T-helper 9 cell (primary cell): ENCODE measurements at places on chromosomes 6 and 20.

- no peak for DNase-seq
These were observed 470.9 kb downstream of the TFAP2A start for GRCh38 chr6:9943986-9944385.

DNA sequence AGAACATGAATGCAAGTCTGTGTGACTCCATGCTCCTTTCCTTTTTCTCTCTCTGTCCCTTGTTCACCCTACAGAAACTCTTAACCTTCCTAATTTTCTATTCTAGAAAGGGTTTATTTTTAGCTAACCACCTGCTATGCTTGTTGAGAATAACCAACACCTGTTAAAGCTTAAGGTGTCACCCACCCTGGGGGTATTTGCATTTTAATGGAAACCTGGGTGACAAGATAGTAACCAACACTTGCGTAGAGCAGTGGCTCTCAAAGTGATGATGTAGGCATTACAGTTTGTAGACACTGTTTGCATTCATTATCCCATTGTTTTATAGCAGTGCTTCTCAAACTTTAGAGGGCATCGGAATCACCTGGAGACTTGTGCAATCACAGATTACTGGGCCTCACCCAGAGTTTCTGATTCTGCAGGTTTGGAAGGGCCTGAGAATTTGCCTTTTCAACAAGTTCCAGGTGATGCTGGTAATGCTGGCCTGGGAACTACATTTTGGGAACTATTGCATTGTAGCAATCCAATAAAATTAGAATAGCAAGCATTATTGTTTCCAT is 114.4 kb upstream of the ARMC2 start:
- DNase-seq, result no peak

DNA sequence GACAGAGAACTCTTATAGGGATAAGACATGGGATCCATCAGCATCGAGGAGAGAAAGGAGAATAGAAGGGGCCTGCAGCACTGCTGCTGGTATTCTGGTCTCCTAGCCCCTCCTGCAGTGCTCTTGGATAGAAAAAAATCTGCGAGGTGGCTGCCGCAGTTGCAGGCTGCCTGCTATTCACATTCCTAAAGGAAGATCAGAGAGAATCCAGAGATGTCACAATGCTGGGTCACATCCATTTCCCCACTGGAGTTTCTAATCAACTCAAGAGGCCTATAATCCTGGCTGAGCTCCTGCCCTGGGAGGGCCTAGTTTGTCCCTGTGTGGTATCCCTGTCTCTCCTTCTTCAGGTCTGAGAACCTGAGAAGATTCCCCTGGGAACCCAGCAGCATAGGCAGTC is 357.8 kb downstream of the MAFB start:
- DNase-seq, result no peak

DNA sequence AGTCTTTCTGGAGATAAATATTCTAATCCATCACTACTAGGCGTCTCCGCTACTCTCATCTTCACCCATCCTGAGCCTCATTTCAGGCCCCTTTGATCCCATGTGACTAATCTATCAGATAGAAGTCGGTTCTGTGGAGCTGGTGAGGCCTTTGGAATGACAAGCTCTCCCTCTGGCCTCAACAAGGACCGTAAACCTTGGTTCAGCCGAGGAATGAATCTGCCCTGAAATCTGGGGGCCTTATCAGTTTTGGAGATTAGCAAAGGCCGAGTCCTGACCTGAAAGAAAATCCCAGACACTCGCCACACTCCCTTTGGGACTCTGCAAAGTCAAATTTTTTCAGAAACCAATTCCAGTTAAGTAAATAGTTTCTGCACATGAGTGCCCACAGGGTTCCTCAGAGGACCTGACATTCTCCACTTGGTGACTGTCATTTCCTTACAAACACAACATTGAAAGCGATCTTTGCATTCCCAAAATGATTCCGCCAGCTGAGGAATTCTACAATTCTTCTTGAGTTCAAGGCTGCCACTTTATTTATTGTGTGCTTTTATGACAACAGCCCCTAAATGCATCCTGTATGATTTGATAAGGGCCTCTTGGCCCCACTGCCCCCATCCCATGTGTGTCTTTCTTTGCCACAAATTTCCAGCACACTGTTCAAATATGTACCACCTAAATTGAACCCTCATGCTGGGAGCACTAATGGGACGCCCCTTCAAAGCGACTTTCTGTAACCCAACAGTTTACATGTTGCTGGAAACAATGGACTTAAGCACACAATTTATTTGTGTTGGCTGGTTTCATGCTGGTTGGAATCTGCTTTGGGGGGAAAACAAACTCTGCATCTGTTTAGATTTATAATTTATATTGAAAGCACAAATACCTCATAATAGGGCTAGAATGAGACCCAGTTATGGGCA is 10.0 kb upstream of the RIPOR3 start:
- DNase-seq, result no peak

DNA sequence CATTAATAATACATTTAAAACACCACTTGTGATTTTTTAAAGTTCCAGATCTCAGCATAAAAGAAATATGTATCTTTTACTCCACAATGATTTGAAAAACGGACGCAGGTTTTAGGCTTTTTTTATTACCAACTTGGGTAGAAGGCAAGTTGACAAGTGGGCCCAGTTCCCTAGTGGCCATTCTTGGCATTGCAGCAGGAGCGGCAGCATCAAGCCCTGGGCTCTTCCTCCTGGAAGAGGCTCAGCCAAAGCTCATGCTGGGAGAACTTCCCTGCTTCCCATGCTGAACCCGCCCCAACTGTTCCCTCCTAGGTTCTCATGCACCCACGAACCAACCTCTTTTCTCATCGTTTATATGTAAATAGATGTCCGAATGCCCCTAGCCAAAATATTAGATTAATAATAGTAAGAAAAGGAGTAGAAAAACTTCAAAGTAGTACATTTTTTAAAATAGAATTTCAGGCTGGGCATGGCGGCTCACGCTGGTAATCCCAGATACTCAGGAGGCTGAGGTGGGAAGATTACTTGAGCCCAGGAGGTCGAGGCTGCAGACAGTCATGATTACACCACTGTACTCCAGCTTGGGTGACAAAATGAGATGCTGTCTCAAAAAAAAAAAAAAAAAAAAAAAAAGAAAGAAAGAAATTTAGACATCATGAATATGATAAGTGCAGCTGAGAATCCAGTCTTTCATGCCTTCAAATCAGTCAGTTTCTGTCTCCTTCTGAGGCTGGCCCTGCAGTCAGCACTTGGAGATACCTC is 18.2 kb upstream of the MYB start:
- DNase-seq, result peak; percentile 38

GRCh38 chr20:41080866-41081265 is 52.2 kb downstream of the TOP1 start:
- DNase-seq, result no peak

GRCh38 chr6:116779573-116780164 is 14.2 kb upstream of the FAM162B start:
- DNase-seq, result no peak

- DNase-seq, result no peak
These were observed 39.4 kb downstream of the SLC9A8 start for GRCh38 chr20:49851991-49852390.

GRCh38 chr6:37679539-37680476 is 17.9 kb downstream of the MDGA1 start:
- no peak for DNase-seq

DNA sequence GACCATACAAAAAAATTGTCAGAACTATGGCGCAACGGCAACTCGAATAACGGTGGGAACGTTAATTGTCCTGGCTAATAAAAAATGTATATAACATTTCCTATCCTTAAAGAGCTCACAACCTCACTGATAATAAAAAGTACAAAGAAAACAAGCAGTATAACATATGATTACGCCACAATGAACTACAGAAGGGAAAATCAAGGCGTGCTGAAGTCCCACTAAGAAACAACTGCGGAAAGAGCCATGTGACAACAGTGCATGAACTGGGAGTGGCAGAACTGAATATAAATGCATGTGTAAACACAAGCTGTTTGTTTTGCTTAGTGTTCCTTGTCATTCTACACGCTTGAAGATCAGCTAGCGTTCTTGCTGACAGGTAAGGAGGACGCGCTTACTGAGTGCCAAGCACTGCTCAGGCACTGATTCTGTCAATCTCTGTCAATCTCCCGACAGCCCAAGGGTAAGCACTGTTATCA is 466 bp upstream of the PSMB1 start:
- no peak for DNase-seq

GRCh38 chr6:122449069-122449468 is 22.5 kb downstream of the SERINC1 start:
- DNase-seq, result no peak

DNA sequence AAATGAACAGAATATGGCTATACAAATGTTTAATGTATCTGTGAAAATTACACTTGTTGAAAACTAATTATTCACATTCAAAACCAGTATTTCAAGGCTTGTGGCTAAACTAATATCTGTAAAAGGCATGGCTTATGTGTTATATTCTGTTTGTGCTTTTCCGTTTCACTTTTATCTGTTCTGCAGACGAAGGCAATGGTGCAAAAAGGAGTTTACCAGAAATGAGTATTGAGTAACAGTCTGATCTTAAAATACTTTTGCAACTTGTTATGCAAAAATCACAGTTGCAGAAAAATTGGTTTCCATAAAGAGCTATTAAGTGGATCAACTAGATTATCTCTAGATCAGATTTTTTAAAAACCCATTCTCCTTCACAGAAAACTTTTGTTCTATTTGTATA is 9.4 kb upstream of the STX11 start:
- no peak for DNase-seq

GRCh38 chr20:59605601-59606364 is 1.4 kb downstream of the PHACTR3 start:
- DNase-seq, result no peak

GRCh38 chr20:47801759-47802158 is 16.5 kb upstream of the SULF2 start:
- no peak for DNase-seq

DNA sequence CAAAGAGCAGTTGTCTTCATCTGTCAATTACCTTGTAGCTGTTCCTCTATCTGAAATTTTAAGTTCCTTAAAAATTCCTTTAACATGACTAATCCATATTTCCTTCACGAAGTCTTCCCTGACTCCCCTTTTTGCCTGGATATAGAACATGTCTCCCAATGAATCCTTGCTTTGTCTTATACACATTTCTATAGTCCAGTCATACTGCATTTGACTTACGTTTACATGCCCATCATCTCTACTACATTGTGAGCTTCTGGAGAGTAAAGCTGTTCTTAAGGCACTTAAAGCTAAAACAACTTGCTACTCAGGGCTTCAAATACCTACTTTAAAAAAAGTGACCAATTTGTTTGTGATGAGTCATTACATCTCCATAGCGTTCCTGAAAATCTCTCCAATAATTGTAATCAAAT is 4.9 kb downstream of the REV3L start:
- DNase-seq, result no peak

DNA sequence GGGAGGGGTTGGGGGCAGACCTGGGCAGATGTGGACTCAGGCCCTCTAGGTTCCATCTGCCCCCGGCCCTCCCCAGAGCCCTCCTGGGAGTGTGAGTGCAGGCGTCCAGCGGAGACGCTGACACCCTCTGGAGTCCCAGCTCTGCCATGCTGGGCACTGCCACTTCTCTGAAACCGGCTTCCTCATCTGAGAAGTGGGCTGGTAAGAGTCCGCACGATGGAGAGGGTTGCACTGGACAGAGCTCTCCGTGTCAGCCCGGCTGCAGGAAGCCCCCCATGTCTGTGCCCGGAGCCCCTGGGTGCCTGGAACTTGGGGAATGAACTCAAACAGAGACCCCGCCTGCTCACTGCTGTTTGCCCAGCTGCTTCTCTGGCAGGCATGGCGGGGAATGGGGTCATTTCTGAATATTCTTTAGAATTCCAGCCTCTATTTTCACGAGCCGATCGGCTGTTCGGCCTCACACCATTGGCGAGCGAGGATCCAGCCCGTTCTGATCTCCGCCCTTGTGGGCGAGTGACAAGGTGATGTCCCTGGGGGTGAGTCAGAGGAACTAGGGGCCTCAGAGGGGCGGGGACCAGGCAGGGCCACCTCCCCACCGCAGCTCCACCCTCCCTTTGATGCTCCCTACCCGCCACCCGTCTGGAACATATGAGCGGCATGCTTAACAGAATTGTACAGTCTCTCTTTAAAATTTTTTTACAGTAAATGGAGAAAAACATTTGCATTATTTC is 47.8 kb upstream of the GATA5 start:
- DNase-seq, result peak; percentile 18

DNA sequence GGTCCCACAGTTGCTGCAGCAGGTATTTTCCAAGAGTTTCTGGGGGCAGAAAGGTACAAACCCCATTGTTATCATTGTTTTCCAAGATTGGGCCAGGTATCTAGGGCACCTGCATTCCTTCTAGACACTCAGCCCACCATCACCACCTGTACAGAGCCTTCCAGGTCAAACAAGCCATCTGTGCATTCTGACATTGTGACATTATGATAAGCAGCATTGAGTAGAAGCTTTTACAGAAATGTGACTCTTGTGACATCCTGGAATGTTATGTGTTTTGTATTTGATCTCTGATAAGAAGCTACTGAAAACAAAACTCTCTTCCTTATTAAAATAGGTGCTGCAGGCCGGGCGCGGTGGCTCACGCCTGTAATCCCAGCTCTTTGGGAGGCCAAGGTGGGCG is 128.1 kb upstream of the CCN2 start:
- DNase-seq, result no peak

DNA sequence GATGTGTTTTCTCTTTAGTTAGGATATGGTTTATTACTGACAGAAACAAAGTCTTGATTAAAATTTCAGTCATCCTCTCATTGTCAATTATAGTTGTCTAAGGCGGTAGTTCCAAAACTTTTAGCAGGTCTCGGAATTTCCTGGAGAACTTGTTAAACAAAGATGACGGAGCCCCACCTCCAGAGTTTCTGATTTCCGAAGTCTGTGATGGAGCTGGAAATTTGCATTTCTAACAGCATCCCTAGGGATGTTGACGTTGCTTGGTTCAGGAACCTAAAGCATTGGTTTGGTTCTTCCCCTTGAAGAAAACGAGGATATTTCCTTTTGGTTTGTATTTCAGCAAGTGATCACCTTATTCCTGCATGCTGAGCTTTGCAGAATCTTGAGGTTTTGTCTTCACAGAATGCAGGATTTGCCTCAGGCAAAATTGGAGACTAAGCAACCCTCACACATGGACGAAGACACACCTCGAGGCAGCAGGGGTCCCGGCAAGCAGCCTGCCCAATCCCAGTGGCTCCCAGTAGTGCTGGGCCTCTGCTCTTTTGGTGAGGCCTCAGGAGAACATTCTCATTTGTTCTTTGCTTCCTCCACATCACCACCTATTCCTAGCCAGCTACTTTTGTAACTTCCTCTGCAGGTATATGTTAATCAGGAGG is 187.1 kb upstream of the PHACTR1 start:
- no peak for DNase-seq

DNA sequence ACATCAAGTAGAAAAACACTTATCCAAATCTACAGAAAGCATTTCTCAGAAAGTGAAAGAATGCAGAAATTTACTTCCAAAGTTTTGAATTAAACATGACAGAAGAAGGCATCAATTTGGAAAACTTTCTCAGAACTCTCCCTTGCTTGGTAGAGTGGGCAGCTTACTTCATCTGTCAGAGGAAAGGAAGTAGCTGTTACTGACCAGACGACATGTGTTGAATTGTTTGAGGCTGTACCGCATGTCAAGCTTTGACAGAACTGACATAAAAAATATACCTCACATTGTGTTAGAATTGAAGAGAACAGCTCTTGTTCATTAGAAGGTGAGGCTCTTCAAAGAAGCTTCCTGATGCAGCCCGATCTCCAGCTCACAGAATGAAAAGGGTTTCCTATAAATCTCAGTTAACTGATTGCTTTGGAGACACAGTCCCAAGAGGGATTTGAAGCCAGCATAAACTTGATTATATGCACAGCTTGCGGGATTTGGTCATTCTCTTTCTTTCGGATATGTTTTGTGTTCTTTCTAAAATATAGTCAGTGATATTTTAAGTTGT is 190.7 kb downstream of the PLCB1 start:
- no peak for DNase-seq
